Left forelimb (tissue), 1 donor: ENCODE measurements at places on chromosomes 12 and 14.

- no peak for DNase-seq
These were observed 16.3 kb downstream of the GLTP start for GRCh38 chr12:109863847-109864712.

DNA sequence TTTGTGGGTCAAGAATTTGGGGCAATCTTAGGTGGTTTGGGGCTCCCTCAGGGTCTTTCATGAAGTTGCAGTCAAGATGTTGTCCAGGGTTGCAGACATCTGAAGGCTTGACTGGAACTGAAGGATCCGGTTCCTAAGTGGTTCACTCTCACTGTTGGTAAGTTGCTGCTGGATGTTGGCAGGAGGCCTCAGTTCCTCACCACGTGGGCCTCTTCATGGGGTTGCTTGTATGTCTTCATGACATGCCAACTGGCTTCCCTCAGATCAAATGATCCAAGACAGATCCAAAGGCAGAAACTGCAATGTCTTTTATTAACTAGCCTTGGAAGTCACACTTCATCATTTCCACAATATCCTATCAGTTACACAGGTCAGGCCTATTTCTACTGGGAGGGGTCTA, 49.2 kb downstream of the ARF6 start:
- DNase-seq: no peak

GRCh38 chr12:104263026-104263425, 40.5 kb upstream of the EID3 start:
- DNase-seq: no peak

DNA sequence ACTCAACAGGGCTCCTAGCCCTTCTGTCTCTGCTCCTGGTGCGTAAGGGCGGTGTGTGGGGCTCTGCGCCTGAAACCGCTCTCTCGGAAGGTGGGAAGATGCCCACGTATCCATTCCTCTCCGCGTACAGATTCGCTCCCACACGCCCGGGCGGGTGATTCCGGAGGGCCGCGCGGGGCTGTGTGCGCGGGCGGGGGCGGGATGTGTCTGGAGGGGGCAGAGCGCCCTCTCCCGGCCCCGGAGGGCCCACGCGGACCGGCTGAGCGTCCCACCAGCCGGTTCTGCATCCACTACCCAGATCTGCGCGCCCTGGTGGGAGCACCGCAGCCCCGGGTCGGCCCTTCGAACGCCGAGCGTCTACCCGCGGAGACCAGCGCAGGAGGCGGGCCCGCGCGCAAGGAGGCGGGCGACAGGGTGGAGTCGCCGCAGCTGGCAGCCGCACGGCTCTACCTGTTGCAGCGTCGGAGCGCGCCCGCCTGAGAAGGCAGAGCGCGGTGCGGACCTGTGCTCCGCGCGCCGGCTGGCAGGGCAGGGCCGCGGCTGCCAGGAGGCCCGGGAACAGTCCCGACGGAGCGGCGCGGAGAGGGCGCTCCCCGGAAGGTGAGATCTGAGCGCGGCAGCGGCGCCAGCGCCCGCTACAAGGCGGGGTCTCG, 1.4 kb upstream of the KCNK13 start:
- DNase-seq: peak; percentile 73

- no peak for DNase-seq
These were observed 15.2 kb upstream of the EIF5 start for GRCh38 chr14:103318750-103319419.

- peak; percentile 82 for DNase-seq
These were observed 10.9 kb downstream of the LRTM2 start for GRCh38 chr12:1830981-1831963.

GRCh38 chr14:99333841-99334635, 62.0 kb upstream of the BCL11B start:
- DNase-seq: no peak

GRCh38 chr12:94073441-94074051, 74.8 kb upstream of the PLXNC1 start:
- DNase-seq: no peak

DNA sequence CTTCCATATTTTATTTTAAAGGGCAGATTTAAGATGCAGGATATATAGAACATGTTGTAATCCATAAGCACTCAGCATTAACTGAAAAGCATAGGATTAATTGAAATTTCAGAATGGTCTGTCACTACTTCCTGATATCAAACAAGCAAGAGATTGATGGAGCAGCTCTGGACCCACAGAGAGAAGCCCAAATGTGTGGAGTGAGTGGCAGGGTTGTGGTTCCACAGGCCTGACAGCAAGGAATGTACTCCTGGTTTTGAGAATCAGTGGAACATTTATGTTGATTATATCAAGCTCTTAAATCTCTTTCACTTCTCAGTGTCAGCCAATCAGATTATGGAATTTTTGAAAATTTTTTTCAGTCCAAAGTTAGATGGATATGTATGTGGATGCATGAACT, 267.6 kb upstream of the PRICKLE1 start:
- DNase-seq: no peak

DNA sequence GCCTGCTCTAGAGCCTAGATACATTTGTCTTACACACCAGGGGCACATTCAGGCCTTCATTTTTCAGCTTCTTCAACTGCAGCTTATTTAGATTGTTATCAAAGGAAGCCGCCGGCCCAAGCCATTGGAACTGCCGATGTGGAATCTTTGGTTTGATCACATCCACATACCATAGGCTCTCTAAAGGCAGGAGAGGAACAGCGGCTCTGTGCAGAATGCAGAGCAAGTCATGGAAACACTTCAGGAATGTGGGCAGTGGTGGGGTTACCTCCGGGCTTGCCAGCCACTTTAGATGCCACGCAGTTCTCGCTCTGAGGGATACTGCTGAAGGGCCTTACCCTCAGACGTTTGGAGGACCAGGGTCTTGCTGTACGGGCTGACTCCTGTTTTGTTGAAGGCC, 53.4 kb upstream of the PYGL start:
- DNase-seq: no peak

DNA sequence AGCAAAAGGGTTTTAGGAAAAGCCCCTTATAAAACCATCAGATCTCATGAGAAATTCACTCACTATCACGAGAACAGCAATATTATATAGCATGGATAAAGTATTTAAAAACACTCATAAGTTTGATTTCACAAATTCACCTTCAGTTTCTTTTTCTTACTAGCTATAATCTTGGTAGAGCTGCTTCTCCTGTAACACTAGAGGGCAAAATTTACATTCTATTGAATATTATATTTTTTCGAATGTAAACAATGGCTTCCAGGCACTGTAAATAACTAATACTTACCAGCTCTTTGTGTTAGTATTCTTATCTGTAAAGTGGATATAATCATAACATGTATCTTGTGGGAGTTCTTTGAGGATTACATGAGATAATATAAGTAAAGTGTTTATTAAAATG, 259.6 kb downstream of the CCER1 start:
- no peak for DNase-seq

- no peak for DNase-seq
These were observed 63.7 kb downstream of the TRAF3 start for GRCh38 chr14:102840771-102841528.

DNA sequence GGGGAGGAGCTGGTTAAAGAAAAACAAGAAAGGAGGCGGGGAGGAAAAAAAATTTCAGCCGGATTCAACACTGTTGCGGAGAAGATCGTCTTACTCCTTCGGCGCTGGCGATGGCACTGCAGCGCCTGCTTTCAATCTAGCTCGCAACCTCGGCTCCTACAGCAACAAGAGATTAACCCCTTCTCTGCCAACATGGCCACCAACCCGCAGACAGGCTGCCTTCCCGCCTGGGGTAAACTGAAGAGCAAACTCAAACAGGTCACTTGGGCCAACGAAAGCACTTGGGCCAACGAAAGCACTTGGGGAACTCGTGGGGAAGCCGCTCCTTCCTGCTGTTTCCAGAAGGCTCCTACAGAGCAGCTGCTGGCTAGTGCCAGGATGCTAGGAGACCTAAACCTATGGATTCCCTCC, 73.7 kb downstream of the CIT start:
- peak; percentile 74 for DNase-seq

GRCh38 chr12:79326222-79326621, 364.5 kb downstream of the PAWR start:
- DNase-seq: no peak

DNA sequence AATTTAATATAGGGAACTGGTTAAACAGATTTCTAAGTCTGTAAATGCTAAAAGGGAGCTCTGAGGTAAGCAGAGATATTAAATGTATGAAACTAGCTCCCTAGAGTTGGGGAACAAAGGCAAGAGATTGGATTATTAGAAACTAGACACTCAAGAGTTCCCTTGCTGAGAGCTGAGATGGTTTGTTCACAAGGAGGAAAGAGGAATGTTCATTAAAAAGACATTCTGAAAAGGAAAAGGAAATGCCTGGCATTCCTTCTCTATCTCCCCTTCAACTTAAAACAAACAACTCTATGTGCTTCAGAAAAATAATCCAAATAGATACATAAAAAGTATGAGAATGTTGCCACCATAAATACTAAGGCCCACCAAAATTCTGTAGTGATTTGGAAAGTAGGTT, 73.7 kb downstream of the GALNT4 start:
- no peak for DNase-seq

DNA sequence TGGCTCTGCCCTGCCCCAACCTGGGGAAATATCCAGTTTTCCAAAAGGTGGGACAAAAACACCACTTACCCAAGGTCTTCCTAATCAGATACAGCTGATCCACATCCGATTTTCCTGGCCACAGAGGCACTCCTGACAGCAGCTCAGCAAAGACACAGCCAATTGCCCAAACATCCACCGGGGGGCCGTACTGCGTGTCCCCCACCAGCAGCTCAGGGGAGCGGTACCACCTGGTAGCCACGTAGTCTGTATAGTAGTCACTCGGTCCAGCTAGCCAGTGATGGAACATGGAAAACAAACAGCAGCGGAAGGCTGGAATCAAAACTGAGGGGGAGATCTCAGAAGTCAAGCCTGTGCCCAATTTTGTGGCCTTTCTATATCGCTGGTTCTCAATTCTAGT, 28.8 kb downstream of the DMAC2L start:
- DNase-seq: no peak
